ENCODE measurements at places on chromosomes 6 and 20.
A peak's percentile ranks its signal among the peaks of the same experiment; 100 is the strongest.

DNA sequence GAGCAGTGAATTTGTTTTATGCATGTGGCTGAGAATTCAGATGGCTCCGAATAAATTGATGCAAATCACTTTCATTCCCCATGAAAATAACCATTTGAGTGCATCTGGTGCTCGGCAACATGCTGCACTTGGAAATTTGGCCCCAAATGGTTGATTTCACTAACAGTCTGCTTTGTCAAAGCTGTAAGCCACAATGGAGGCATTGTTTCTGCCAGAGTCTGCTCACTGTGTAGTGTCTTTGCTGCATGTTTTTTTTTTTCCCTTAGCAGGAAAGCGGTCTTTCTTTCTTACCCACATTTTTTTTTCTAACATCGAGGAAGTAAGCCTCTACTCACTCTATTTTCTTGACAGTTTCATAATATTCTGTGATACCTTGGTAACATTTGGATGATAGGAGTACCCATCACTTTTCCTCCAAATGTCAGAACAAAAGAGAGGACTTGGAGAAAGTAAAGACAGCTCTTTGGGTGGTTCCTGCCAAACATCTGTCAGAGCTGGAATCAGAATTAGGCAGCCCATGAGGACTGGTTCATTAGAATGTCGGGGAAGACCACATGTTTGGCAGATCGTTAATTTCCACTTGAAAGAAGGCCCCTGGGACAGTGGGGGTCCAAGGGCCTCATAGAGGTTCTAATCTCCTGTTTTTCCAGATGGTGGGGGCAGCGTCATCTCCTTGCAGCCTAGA is 149.5 kb downstream of the DOK5 start:
- peak; percentile 94 for DNase-seq

DNA sequence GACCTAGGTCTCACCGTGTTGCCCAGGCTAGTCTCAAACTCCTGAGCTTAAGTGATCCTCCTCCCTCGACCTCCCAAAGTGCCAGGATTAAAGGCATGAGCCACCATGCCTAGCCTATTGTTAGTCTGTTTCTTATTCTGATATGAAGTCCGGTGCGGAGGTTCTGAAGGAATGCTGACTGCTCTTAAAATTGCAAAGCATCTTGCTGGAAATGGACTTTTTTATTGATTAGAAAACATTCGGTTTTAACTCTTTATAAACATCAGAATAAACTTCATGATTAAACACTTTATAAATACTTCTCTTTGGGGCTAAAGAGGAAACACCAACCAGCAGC is 3.2 kb downstream of the TNFAIP3 start:
- DNase-seq: no peak

GRCh38 chr6:92848901-92849300 is 570.5 kb downstream of the EPHA7 start:
- DNase-seq: no peak

GRCh38 chr6:76876922-76877553 is 586.3 kb downstream of the HTR1B start:
- DNase-seq: no peak

DNA sequence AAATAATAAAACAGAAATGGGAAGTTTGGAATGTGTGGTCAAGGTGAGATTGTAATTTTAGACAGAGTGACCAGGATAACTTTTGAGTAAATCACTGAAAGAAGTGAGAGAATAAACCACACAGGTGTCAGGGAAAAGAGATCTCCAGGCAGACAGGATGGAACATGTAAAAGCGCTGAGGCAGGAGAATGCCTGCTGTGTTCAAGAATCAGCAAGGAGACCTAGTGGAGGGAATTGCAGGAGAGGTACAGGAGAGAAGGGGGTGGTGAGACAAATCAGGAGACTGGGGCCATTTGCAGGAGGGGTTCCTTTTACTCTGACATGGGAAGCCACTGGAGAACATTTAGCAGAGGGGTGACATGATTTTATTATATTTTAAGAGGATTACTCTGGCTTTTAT is 456.7 kb downstream of the NKAIN2 start:
- no peak for DNase-seq

DNA sequence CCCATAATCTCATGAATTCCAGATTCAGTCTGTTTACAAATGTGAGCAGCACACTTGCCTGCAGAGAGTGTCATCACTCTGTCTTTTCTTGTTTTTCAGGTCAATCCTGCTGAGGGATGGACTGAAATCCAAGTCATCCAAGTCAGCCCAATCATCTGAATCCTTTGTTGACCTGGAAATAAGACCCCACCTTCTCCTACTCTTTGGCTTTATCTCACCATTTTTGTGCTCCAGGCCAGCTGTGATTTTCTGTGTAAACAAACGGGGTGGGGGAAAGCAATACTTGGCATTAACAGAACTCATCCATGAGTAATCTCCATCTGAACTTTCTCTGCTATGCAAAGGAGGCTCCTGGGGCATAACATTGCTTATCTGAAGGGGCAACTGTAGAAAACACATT is 16.9 kb upstream of the GSTA4 start:
- no peak for DNase-seq
